ENCODE measurements at places on chromosomes 1 and 21. TPM values are rescaled to one million over a fixed set of nuclear protein-coding genes. Genes with fewer than 3 reads are reported as not detected.

The PODN gene
- not detected for total RNA-seq

The PI4KB gene
- 31.4 TPM for total RNA-seq

The TEKT2 gene
- 0.65 TPM for total RNA-seq

The AMPD1 gene
- total RNA-seq: not detected

The KCNT2 gene
- total RNA-seq: not detected

The SMCP gene
- total RNA-seq: not detected

The PTAFR gene
- 13.1 TPM for total RNA-seq

The RGS13 gene
- not detected for total RNA-seq

The EPS15 gene
- 18.1 TPM for total RNA-seq

The TCHH gene
- total RNA-seq: not detected

The GSTM5 gene
- not detected for total RNA-seq

The ANXA9 gene
- 1.4 TPM for total RNA-seq

The ACKR1 gene
- total RNA-seq: not detected

The FMO2 gene
- not detected for total RNA-seq

The FMOD gene
- 0.05 TPM for total RNA-seq

The COL11A1 gene
- 0.07 TPM for total RNA-seq

The TBX15 gene
- total RNA-seq: not detected

The TSPAN1 gene
- total RNA-seq: 37.5 TPM

All from airway epithelial cell (primary cell).